ENCODE measurements at places on chromosomes 6 and 20.

GRCh38 chr6:69894578-69895347 is 28.4 kb downstream of the COL19A1 start:
- DNase-seq = no peak

DNA sequence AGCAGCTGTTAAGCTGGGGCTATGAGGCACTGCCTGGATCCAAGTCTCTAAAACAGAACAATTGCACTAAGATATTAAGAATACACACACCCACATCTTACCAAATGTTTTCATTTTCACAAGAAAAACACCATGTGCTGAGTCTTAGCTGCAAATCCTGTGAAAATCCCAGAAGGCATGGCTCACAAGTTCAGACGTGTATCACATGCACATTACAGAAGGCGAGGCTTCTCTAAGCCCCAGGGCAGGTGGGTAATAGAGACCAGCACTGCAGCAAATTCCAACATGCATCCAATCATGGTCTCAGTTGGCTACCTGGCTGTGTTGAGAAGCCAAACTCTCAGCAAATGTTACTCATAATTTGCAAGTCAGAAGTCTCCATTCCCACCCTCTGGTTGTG is 16.2 kb upstream of the CST3 start:
- DNase-seq = no peak

DNA sequence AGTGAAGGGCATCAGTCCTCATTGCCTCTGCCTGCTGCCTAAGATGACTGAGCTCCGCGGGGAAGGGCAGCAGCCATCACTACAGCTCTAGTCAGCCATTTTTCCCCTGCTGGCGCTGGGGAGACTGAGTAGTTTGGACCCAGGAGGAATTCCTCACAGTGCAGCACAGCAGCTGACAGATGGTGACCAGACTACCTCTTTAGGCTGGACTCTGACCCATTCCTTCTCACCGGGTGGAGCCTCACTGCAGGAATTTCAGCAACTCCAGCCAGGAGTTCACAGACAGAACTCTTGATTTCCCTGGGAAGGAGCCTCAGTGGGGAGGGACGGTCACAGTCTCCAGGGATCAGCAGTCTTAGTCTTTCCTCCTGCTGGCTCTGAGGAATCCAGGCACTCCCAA is 492.0 kb upstream of the MMS22L start:
- no peak for DNase-seq

DNA sequence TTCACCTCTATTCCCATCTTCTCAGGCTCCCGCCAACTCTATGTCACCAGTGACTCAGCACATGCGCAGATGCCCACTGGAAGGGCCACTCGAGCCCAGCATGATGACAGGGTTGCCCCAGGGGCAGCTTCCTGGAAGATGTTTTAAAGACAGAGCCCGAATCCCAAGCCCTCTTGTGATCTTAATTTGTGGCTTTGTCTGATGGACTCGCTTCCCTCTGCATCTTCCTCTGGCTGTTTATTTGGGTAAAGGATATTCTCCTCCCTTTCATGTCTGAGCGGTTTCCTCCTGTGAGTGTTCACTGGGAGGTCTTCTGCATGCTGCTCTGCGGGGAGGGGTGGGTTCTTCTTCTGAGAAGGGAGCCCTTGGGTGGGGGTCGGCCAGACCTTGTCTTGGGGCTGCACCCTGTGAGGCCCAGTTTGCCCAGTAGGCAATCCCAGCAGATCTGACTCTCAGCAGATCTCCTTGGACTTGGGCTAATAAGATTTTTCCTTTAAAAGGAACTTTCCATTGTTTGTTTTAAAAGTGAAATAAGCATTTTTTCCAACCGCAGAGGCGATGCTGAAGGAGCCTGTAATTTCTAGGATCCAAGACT is 401.0 kb downstream of the CDC5L start:
- DNase-seq = no peak

GRCh38 chr6:133241086-133241900 is at the start of gene EYA4:
EYA4 (plus strand) TSS chr6:133241357; CDS start chr6:133274781, 33,424 bp downstream.
- DNase-seq = no peak

GRCh38 chr6:106347219-106347618 is 13.3 kb upstream of the CRYBG1 start:
- no peak for DNase-seq

Measured in nucleus accumbens (tissue), 56 donors.